Activated CD8-positive, alpha-beta T cell treated with anti-CD3 and anti-CD28 coated beads for 36 hours (primary cell): ENCODE measurements at places on chromosomes 4 and X.
A peak's percentile ranks its signal among the peaks of the same experiment; 100 is the strongest.

GRCh38 chrX:13669246-13669737, 16.4 kb downstream of the TCEANC start:
- DNase-seq: peak; percentile 75
- peaks cover 12% of the 10 kb centered on the region for H3K36me3 ChIP-seq
- H3K27me3 ChIP-seq: no peaks in the 10 kb centered on the region
- H3K27ac ChIP-seq: peak overlapping the region; percentile 94

DNA sequence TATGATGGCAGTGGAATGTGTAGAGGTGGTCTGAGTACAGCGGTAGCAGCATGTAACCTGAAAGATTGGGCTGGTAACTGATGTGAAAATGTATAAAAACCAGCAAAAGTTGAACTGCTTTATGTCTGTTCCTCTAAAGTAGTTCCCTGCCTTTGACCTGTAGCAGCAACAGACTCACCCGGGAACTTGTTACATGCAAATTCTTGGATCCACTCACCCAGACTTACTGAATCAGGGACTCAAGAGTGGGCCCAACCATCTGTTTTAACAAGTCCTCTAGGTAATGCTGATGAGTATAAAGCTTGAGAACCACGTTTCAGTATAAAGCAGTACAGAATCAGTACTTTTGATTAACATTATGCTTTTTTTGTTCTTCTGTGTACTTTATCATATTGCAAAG, 84.7 kb downstream of the RAP1GDS1 start:
- peaks cover 38% of the 10 kb centered on the region for H3K36me3 ChIP-seq
- DNase-seq: no peak
- H3K4me1 ChIP-seq: no peaks in the 10 kb centered on the region
- no peak overlapping the region for H3K27ac ChIP-seq

DNA sequence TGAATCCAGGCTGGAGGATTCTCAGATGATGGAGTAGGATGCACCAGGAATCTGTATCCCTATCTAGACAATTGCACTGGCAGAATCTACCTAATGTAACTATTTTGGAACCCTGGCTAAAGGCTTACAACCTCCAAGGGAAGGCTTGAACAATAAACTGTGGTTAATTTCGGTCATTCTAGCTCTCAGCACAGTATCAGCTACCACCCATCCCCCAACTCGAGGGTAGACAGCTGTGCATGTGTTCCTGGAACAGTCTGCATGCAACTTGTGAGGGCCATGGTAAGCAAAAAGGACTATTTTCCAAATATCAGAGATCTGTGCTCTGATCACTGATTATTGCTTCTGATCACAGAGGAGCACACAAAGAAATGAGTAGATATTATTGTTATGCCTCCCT, 34.0 kb downstream of the ELF2 start:
- no peak overlapping the region for H3K4me3 ChIP-seq
- peaks cover 11% of the 10 kb centered on the region for H3K4me1 ChIP-seq
- no peak overlapping the region for H3K27ac ChIP-seq
- DNase-seq: no peak

DNA sequence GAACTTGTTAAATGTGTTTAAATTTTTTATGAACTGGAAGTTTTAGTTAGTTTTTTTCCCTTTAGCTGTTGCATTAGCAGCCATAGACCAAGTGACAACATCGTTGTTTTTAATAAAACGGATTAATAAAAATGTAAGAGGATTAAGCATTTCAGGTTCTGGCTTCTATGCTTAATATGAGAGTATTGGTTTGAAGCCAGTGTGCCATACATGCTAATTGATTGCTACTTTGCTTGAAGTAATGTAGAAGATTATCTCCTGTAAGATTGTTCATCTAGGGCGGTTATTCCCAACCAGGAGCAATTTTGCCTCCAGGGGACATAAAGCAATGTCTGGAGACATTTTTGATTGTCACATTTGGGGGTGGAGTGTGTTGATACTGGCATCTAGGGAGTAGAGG, 54.3 kb downstream of the TLL1 start:
- H3K27ac ChIP-seq: no peak overlapping the region
- no peaks in the 10 kb centered on the region for H3K27me3 ChIP-seq
- no peak overlapping the region for H3K4me3 ChIP-seq
- no peaks in the 10 kb centered on the region for H3K4me1 ChIP-seq

DNA sequence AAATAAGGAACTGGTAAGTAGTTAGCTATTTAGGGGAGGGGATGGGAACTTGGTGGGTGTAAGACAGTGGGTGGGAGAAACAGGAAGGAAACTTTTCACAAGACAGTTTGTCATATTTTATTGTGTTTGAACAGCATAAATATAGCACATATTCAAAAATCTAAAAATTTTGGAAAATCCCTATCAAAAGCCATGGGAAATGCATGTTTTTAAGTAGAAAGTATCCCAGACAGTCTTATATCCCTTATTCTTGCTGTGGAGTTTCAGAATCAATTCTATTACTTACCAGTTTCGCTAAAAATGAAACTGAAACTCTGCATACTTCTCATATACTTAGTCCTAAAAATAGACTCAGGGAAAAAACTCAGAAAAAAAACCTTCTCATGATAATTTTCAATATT, 22.3 kb upstream of the RASGEF1B start:
- peaks cover 25% of the 10 kb centered on the region for H3K36me3 ChIP-seq
- H3K4me1 ChIP-seq: peaks cover 48% of the 10 kb centered on the region
- H3K27ac ChIP-seq: peak overlapping the region; percentile 65
- H3K4me3 ChIP-seq: no peak overlapping the region
- no peaks in the 10 kb centered on the region for H3K27me3 ChIP-seq
